Body of pancreas (tissue), 4 donors: ENCODE measurements at places on chromosomes 16 and 17. TPM values are rescaled to one million over a fixed set of nuclear protein-coding genes. Genes with fewer than 3 reads are reported as not detected.

PERCC1 gene
- not detected for total RNA-seq

- no peak for DNase-seq
- no peaks in the 10 kb centered on the region for H3K36me3 ChIP-seq
- no peaks in the 10 kb centered on the region for H3K4me1 ChIP-seq
- no peak overlapping the region for H3K27ac ChIP-seq
These were observed 8.4 kb upstream of the PIEZO1 start for GRCh38 chr16:88793251-88793954.

DNA sequence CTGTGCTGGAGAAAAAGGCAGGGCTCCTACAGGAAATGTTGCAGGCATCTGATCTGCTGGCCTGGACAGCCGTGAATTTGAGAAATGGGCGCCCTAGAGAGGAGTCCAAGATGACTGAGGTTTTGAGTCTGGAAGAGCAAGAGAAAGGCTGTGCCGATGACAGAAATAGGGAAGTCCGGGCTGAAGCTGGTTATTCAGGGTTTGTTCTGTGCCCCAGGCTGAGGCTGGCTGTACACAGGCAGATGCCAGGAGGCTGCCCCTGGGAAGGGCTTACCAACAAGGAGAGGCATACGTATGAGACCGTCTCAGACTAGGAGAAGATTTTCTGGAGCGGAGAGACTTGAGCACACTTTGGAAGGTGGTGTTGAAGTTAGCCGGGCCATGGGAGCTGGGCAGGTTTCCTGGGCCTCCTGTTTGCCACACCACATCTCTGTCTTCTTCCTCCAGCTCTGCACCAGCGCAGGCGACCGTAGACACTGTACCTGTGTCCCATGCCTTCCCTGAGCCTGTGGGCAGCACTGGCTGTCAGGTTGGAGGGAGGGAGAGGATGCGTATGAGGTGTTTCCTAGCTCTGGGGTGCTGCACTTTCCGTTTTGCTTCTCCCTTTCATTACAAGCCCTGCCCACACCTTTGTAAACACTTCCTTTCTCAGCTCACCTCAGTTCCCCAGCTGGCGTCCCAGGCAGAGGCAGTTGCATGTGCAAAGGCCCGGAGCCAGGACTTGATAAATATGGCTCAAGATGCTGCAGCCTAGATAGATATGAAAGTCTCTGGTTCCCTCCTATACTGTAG is 80.8 kb downstream of the SPECC1 start:
- no peaks in the 10 kb centered on the region for H3K36me3 ChIP-seq
- DNase-seq, result no peak
- H3K27ac ChIP-seq, result no peak overlapping the region

GRCh38 chr16:28845293-28845692 is 855 bp downstream of the TUFM start:
- H3K4me3 ChIP-seq, result peak overlapping the region; percentile 97
- H3K4me1 ChIP-seq, result peaks cover 21% of the 10 kb centered on the region
- peaks cover 5% of the 10 kb centered on the region for H3K36me3 ChIP-seq
- H3K27me3 ChIP-seq, result no peaks in the 10 kb centered on the region
- DNase-seq, result peak; percentile 22

RILP gene
- 68.2 TPM for total RNA-seq

DNA sequence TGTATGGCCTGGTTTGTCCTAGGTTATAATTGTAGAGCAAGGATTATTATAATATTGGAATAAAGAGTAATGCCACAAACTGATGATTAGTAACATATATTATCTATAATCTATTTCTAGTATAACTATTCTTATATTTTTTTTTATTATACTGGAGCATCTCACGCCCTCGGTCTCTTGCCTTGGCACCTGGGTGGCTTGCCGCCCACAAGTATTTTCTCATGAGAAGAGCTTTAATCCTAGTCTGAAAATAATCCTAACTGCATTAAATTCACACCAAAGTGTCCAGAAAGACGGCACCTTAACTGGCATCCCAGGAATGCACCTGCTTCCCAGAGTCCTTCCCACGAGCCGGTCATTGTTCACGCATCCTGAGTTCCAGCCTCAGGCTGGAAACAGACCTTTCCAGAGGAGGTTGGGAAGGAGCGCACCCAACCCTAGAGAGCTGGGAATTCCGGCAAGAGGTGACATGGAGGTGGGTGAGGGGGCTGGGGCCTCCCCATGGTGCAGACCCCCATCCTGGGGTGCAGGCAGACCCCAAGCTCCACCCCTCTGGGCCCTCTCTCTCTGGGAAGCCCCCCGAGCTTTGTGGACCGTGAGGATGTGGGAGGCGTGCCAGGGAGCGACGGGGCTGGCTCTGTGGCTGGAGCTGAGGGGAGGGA is 15.9 kb downstream of the CHMP1A start:
- peaks cover 14% of the 10 kb centered on the region for H3K36me3 ChIP-seq
- H3K27me3 ChIP-seq, result no peaks in the 10 kb centered on the region
- peaks cover 17% of the 10 kb centered on the region for H3K4me1 ChIP-seq
- H3K4me3 ChIP-seq, result no peak overlapping the region

TANC2 gene
- 9.6 TPM for total RNA-seq

DNA sequence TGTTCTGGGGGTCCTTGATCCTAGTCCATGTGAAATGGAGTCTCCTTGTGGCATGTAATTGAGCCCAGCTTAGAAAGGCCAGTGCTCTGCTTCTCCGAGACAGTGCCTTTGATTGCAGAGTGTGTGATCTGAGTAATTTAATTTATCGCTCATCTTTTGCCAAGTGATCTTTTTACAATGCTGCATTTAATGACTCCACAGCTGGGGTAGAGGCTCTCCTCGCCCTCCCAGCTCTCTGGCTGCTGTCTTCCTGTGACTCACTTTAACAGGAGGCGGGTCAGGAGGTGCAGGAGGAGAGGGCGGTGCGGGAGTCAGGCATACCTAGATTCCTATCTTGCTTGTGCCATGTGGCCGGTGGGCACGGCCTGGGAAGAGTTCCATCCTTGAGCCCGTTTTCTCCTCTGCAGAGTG is 113.4 kb upstream of the FOXF1 start:
- H3K27me3 ChIP-seq, result peaks cover 5% of the 10 kb centered on the region
- no peak overlapping the region for H3K4me3 ChIP-seq
- no peak overlapping the region for H3K27ac ChIP-seq
- no peaks in the 10 kb centered on the region for H3K36me3 ChIP-seq
- H3K4me1 ChIP-seq, result no peaks in the 10 kb centered on the region

- no peak for DNase-seq
- H3K27ac ChIP-seq, result no peak overlapping the region
- no peaks in the 10 kb centered on the region for H3K27me3 ChIP-seq
- H3K4me1 ChIP-seq, result peaks cover 5% of the 10 kb centered on the region
- H3K36me3 ChIP-seq, result no peaks in the 10 kb centered on the region
- H3K4me3 ChIP-seq, result no peak overlapping the region
These were observed 14.7 kb upstream of the TBX2 start for GRCh38 chr17:61384692-61385576.

- H3K4me3 ChIP-seq, result no peak overlapping the region
- H3K27me3 ChIP-seq, result no peaks in the 10 kb centered on the region
- no peaks in the 10 kb centered on the region for H3K4me1 ChIP-seq
These were observed 8.2 kb upstream of the PYY start for GRCh38 chr17:43961954-43962353.

MGAT5B gene
- total RNA-seq, result not detected

GRCh38 chr17:30840771-30841170 is 9.0 kb downstream of the ATAD5 start:
- H3K36me3 ChIP-seq, result no peaks in the 10 kb centered on the region
- no peak for DNase-seq
- H3K27me3 ChIP-seq, result no peaks in the 10 kb centered on the region
- H3K27ac ChIP-seq, result no peak overlapping the region
- peaks cover 6% of the 10 kb centered on the region for H3K4me1 ChIP-seq
- H3K4me3 ChIP-seq, result no peak overlapping the region

GRCh38 chr17:74763565-74764387 is 12.4 kb downstream of the NAT9 start:
- H3K27me3 ChIP-seq, result no peaks in the 10 kb centered on the region
- peak overlapping the region; percentile 83 for H3K27ac ChIP-seq
- peaks cover 82% of the 10 kb centered on the region for H3K4me1 ChIP-seq
- no peak overlapping the region for H3K4me3 ChIP-seq
- no peaks in the 10 kb centered on the region for H3K36me3 ChIP-seq

- peaks cover 9% of the 10 kb centered on the region for H3K4me1 ChIP-seq
- DNase-seq, result no peak
- no peak overlapping the region for H3K4me3 ChIP-seq
- no peak overlapping the region for H3K27ac ChIP-seq
- H3K27me3 ChIP-seq, result no peaks in the 10 kb centered on the region
These were observed 54.9 kb upstream of the DLX4 start for GRCh38 chr17:49914096-49914490.

ITGAE gene
- total RNA-seq, result 12.9 TPM

- DNase-seq, result peak; percentile 83
- peaks cover 16% of the 10 kb centered on the region for H3K4me1 ChIP-seq
- H3K36me3 ChIP-seq, result no peaks in the 10 kb centered on the region
- H3K27ac ChIP-seq, result peak overlapping the region; percentile 37
These were observed 19.9 kb downstream of the CLEC16A start for GRCh38 chr16:10964039-10964890.

DNA sequence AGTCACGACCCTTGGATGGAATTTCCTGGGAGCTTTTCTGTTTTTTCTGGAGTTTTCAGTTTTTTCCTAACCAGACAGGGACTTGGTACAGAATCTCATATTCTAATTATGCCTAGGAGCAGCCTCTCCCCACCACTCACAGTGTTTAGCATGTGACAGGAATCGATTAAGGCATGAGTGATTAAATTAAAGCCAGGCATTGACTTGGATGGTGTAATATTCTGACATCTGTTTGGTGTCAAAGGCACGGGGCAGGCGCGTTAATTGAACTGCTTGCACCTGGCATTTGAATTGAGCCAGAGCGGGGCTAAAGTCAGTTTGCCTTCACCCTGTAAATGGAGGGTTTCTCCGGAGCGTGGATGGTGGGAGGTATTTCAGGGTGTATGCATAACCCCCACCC is 11.9 kb downstream of the MAPT start:
- H3K27me3 ChIP-seq, result no peaks in the 10 kb centered on the region
- no peaks in the 10 kb centered on the region for H3K36me3 ChIP-seq
- no peak for DNase-seq
- peaks cover 6% of the 10 kb centered on the region for H3K4me1 ChIP-seq

DNA sequence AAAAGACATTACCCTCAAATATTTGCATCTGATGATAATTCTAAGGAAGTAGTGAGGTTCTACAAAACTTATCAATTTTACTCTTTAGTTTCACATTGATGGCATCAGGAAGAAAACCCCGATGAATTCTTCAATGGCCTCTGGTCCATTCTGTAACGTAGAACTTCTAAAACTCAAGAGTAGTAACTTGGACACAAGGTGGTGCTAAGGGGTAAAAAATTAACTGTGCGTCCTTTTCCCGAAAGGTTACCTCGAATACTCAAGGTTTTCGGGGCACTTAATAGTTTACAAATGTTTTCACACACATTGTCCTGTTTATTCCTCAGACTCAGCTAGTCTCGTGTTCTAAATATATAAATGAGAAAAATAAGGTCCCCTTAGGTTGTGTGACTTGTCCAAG is 517.3 kb upstream of the ZFHX3 start:
- no peaks in the 10 kb centered on the region for H3K27me3 ChIP-seq
- H3K4me3 ChIP-seq, result no peak overlapping the region

SSTR5 gene
- not detected for total RNA-seq

GRCh38 chr17:82808006-82808405 is 31.8 kb downstream of the ZNF750 start:
- no peak for DNase-seq
- H3K4me3 ChIP-seq, result no peak overlapping the region

DNA sequence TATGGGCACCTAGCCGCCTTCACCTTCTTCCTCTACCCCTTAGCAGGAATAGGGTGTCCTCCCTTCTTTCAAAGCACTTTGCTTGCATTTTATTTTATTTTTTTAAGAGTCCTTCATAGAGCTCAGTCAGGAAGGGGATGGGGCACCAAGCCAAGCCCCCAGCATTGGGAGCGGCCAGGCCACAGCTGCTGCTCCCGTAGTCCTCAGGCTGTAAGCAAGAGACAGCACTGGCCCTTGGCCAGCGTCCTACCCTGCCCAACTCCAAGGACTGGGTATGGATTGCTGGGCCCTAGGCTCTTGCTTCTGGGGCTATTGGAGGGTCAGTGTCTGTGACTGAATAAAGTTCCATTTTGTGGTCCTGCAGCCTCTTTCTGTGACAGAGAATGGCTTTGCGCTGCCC is 4.6 kb downstream of the TMUB2 start:
- H3K4me1 ChIP-seq, result peaks cover 12% of the 10 kb centered on the region
- DNase-seq, result no peak
- H3K4me3 ChIP-seq, result no peak overlapping the region
- peaks cover 8% of the 10 kb centered on the region for H3K36me3 ChIP-seq

NHERF2 gene
- 87.3 TPM for total RNA-seq

CHST4 gene
- 23.4 TPM for total RNA-seq

- no peaks in the 10 kb centered on the region for H3K36me3 ChIP-seq
- H3K27me3 ChIP-seq, result no peaks in the 10 kb centered on the region
- peaks cover 8% of the 10 kb centered on the region for H3K4me1 ChIP-seq
- no peak overlapping the region for H3K4me3 ChIP-seq
- H3K27ac ChIP-seq, result no peak overlapping the region
These were observed 215.6 kb downstream of the MSI2 start for GRCh38 chr17:57471868-57472368.

LRRC59 gene
- 70.8 TPM for total RNA-seq

- H3K27ac ChIP-seq, result peak overlapping the region; percentile 95
- DNase-seq, result peak; percentile 97
- no peaks in the 10 kb centered on the region for H3K27me3 ChIP-seq
- no peaks in the 10 kb centered on the region for H3K36me3 ChIP-seq
- peaks cover 49% of the 10 kb centered on the region for H3K4me1 ChIP-seq
- peak overlapping the region; percentile 38 for H3K4me3 ChIP-seq
These were observed 688 bp downstream of the FBRS start for GRCh38 chr16:30658731-30659506.

GRCh38 chr17:72466199-72466598 is 345.4 kb downstream of the SOX9 start:
- no peaks in the 10 kb centered on the region for H3K27me3 ChIP-seq
- no peak overlapping the region for H3K4me3 ChIP-seq
- peak overlapping the region; percentile 92 for H3K27ac ChIP-seq
- peaks cover 57% of the 10 kb centered on the region for H3K4me1 ChIP-seq
- no peaks in the 10 kb centered on the region for H3K36me3 ChIP-seq

DNA sequence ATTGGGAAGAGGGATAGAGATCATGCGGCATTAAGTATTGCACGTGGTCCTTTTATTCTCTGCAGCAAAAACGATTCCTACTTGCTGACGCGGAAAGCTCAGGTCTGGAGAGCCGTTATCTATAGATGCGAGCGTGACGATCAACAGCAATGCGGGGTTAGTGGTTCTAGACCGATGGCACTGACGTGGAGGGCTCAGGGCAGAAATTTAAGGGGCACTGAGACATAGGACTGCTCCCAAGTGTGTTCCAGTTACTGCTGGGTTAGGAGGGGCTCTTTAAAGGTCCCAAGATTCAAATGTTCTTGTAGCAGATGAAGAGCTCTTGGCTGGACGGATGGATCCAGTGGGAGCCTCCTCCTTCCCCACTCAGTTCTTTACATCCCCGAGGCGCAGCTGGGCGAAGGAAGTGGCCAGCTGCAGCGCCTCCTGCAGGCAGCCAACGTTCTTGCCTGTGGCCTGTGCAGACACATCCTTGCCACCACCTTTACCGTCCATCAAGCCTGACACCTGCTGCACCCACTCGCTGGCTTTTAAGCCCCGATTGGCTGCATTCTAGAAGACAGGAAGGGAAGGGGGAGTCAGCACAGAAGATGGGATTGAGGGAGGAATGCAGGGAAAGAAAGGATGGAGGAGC is 732 bp upstream of the EXOSC6 start:
- no peak overlapping the region for H3K27ac ChIP-seq
- no peaks in the 10 kb centered on the region for H3K27me3 ChIP-seq
- DNase-seq, result no peak
- peaks cover 21% of the 10 kb centered on the region for H3K36me3 ChIP-seq
